Naive thymus-derived CD4-positive, alpha-beta T cell (primary cell): ENCODE measurements at places on chromosomes 12 and 14. TPM values are rescaled to one million over a fixed set of nuclear protein-coding genes. Genes with fewer than 3 reads are reported as not detected.
A peak's percentile ranks its signal among the peaks of the same experiment; 100 is the strongest.

- no peak overlapping the region for H3K4me3 ChIP-seq
- no peak for DNase-seq
- no peaks in the 10 kb centered on the region for H3K4me1 ChIP-seq
- H3K27ac ChIP-seq = no peak overlapping the region
- no peaks in the 10 kb centered on the region for H3K27me3 ChIP-seq
These were observed 122.5 kb upstream of the CNTN1 start for GRCh38 chr12:40569626-40570179.

GRCh38 chr12:111274777-111275176, 94.1 kb downstream of the PHETA1 start:
- H3K4me1 ChIP-seq = no peaks in the 10 kb centered on the region
- no peak overlapping the region for H3K27ac ChIP-seq
- H3K36me3 ChIP-seq = no peaks in the 10 kb centered on the region
- no peak for DNase-seq
- H3K27me3 ChIP-seq = peaks cover 3% of the 10 kb centered on the region
- no peak overlapping the region for H3K4me3 ChIP-seq

- H3K4me3 ChIP-seq = peak overlapping the region; percentile 96
- no peaks in the 10 kb centered on the region for H3K27me3 ChIP-seq
- no peaks in the 10 kb centered on the region for H3K36me3 ChIP-seq
- DNase-seq = no peak
These were observed 1.1 kb downstream of the POLR3B start for GRCh38 chr12:106358396-106359241.

Gene WNT5B
- 0.29 TPM for total RNA-seq

- no peak overlapping the region for H3K27ac ChIP-seq
- H3K36me3 ChIP-seq = no peaks in the 10 kb centered on the region
- no peaks in the 10 kb centered on the region for H3K27me3 ChIP-seq
- no peaks in the 10 kb centered on the region for H3K4me1 ChIP-seq
These were observed 300.8 kb upstream of the NOS1 start for GRCh38 chr12:117662220-117662619.

DNA sequence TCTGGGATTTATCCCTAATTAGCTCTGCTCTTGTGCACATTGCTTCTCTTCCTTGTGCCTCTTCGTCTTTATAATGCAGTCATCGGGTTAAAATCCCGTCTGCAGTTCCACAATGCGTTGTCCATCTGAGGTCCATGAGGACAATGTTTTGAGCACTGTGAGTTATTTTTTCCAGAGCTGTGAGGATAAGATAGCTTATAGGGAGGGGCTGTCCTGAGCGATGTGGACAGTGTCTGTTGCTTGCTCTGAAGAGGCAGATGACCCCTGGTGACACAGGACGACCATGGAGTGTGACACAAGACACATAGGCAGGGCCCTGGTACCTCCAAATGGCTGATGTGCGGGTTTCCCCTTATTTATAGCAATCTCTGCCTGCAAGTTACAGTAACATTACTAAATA, 132.5 kb downstream of the SMOC1 start:
- no peaks in the 10 kb centered on the region for H3K27me3 ChIP-seq
- no peaks in the 10 kb centered on the region for H3K36me3 ChIP-seq
- DNase-seq = no peak
- H3K4me1 ChIP-seq = no peaks in the 10 kb centered on the region
- H3K4me3 ChIP-seq = no peak overlapping the region
- H3K27ac ChIP-seq = no peak overlapping the region

DNA sequence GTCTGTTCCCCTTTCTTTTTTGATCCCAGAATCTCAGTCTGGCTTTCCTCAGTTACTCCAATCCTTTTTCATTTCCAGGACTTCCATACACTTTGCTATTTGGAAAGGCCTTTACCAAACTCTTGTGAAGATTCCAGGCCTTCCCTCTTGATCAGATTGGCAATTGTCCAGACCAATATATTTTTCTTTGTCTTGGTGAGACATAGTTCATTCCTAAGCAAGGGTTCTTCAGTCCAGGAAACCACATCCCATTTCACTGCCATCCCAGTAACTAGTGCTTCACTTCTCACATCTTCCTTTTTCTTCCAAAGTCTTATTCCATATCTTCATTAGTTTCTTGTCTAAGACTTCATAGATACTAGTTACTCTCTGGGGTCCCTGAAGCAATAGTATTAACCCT, 2.1 kb upstream of the PTPRQ start:
- H3K27me3 ChIP-seq = no peaks in the 10 kb centered on the region
- H3K36me3 ChIP-seq = no peaks in the 10 kb centered on the region
- no peak for DNase-seq
- no peak overlapping the region for H3K4me3 ChIP-seq
- H3K27ac ChIP-seq = no peak overlapping the region

Gene PIK3C2G
- total RNA-seq = not detected

GRCh38 chr14:32914391-32914790, 24.3 kb upstream of the NPAS3 start:
- H3K4me3 ChIP-seq = no peak overlapping the region
- no peak for DNase-seq
- no peaks in the 10 kb centered on the region for H3K4me1 ChIP-seq
- no peaks in the 10 kb centered on the region for H3K27me3 ChIP-seq
- no peaks in the 10 kb centered on the region for H3K36me3 ChIP-seq
- no peak overlapping the region for H3K27ac ChIP-seq

DNA sequence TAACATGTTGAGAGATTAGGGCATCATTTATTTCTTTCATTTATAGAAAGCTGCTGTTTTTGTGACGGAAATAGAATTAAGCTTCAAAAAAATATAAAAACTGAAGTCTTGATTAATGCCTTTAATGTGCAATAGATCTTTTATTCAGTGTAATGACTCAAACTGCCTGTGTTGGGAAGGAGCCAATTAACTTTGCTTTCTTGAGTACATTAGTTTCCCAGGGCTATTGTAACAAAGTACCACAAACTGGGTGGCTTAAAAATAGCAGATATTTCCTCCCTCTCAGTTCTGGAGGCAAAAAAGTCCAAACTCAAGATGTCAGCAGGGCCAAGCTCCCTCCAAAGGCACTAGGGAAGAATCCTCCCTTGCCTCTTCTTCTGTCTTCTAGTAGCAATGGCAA, 36.6 kb downstream of the EID3 start:
- H3K4me1 ChIP-seq = no peaks in the 10 kb centered on the region
- H3K4me3 ChIP-seq = no peak overlapping the region
- H3K27ac ChIP-seq = no peak overlapping the region

Gene POC1B
- total RNA-seq = 23.4 TPM

DNA sequence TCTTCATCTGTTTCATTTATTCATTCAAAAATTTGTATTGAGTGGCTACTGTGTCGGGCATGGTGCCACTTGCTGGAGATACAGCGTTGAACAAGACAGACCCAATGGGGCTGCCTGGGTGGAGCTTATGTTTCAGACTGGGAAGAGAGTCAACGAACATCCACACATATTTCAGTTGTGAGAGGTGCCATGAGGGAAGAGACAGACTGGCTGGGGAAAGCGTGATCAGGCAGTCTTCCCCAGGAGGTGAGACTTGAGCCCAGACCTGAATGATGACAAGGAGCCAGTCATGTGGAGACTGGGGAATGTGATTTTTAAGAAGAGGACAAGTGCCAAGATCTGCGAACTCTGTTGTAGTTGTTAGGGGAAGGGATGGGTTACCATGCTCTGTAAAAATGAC, 12.2 kb downstream of the BICD1 start:
- H3K4me1 ChIP-seq = no peaks in the 10 kb centered on the region
- DNase-seq = no peak
- H3K36me3 ChIP-seq = no peaks in the 10 kb centered on the region
- H3K4me3 ChIP-seq = no peak overlapping the region

Gene ZFHX2
- 1.9 and 2.6 TPM in 2 replicates for total RNA-seq

Gene LRRC43
- not detected for total RNA-seq

DNA sequence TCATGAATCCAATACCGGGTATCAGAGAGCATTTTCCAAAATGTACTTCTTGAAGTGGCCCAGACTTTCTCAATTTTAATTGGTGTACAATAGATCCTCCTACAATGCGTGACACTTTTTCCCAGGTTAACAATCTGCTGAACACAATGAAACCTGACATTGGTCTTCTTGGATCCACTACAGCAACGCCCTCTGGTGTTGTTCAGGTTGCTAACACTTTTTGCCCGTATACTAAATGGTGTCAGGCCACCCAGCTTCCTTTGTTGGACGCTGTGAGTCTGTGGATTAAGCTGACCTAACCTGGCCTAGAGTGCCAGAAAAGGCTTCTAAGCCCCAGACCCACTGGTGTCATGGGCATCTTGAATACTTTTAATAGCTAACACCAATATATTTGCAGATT, 89.2 kb downstream of the KCNK10 start:
- no peak overlapping the region for H3K4me3 ChIP-seq
- H3K4me1 ChIP-seq = no peaks in the 10 kb centered on the region
- H3K27ac ChIP-seq = no peak overlapping the region
- DNase-seq = no peak
- no peaks in the 10 kb centered on the region for H3K27me3 ChIP-seq

Gene BICD1
- total RNA-seq = 17.4 TPM

DNA sequence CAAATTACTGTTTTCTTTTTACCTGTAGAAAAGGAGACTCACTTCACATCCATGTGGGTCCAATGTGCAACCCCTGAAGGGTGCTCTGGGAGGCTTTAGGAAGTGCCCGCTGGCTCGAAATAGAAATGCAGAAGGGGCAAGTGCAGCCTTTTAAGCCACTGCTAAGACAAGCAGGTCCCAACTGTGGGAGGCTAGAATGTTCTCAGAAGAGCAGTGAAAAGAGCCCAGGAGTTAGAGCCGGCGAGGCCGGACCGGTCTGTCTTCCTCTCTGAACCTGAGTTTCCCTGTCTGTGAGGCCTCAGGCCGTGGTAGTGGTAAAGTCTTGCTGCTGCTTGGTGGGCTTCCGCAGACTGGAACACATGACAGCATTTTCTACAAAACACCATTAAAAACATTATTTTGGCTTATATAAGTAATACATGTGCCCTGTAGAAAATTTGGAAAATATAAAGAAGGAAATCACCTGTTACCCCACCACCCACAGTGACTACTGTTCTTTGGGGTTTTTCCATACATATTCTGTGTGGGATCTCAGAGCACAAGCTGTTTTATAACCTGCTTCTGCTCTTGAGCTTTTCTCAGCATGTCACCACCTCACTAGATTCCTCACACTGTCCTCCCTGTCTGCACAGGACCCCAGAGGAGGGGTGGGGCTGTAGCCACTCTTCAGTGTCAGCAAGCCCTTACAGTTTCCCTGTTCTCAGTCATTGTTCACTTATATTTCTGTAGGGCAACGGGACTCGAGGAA, 6.0 kb downstream of the CKB start:
- no peak overlapping the region for H3K27ac ChIP-seq
- no peaks in the 10 kb centered on the region for H3K27me3 ChIP-seq
- DNase-seq = no peak
- peaks cover 15% of the 10 kb centered on the region for H3K4me1 ChIP-seq
- no peaks in the 10 kb centered on the region for H3K36me3 ChIP-seq

GRCh38 chr14:67335781-67336180, 23.8 kb downstream of the ATP6V1D start:
- no peaks in the 10 kb centered on the region for H3K27me3 ChIP-seq
- peak; percentile 7 for DNase-seq
- H3K36me3 ChIP-seq = peaks cover 14% of the 10 kb centered on the region
- H3K4me3 ChIP-seq = no peak overlapping the region
- H3K4me1 ChIP-seq = no peaks in the 10 kb centered on the region

GRCh38 chr12:124506145-124506831, 61.1 kb downstream of the NCOR2 start:
- no peak for DNase-seq
- H3K27ac ChIP-seq = no peak overlapping the region
- H3K27me3 ChIP-seq = no peaks in the 10 kb centered on the region
- no peak overlapping the region for H3K4me3 ChIP-seq

DNA sequence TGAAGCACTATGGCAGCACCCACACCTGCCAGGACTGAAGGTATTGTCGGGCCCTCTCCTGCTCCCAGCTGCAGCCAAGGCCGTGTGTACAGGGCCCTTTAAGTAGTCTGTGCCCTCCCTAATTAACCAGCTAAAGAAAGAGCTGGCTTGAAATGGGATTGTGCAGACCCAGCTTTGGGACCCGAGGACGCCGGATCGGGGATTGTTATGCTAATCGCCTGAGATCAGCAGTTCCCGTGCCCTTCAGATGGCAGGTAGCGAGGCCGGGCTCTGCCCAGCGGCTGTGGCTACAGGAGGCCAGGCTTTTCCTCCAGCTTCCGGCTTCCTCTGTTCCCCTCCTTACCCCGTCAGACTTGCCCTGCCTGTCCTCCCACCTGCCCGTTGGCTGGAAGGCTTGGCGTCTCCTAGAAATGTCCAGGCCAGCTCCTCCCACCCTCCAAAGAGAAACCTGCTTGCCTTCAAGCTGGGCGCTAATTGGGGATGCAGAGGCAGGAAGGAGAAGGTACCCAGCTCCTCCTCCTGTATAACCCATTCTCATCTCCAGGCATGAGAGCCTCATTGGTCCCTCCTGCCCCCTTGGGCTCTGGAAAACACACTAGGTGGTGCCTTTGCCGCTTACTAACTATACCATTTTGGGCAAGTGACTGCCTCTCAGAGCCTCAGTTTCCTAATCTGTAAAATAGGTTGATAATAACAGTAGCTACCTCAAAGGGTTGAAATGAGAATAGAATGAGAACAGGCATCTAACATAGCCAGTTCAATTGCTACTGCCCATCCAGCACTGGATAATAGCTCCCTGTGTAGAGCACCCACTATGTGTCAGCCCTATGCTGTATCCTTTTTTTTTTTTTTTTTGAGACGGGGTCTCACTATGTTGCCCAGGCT, 25.8 kb upstream of the MSI1 start:
- H3K4me3 ChIP-seq = no peak overlapping the region
- H3K4me1 ChIP-seq = no peaks in the 10 kb centered on the region
- H3K27me3 ChIP-seq = peaks cover 5% of the 10 kb centered on the region
- DNase-seq = no peak
- no peaks in the 10 kb centered on the region for H3K36me3 ChIP-seq

GRCh38 chr12:82383930-82384552, 25.7 kb downstream of the METTL25 start:
- no peak overlapping the region for H3K27ac ChIP-seq
- H3K36me3 ChIP-seq = no peaks in the 10 kb centered on the region
- no peaks in the 10 kb centered on the region for H3K4me1 ChIP-seq

Gene CACNA2D4
- total RNA-seq = 10.1 TPM

Gene KRT85
- not detected for total RNA-seq

Gene LHX5
- not detected for total RNA-seq

GRCh38 chr12:43108656-43109055, 443.3 kb downstream of the ADAMTS20 start:
- no peaks in the 10 kb centered on the region for H3K4me1 ChIP-seq
- H3K36me3 ChIP-seq = no peaks in the 10 kb centered on the region
- H3K27me3 ChIP-seq = no peaks in the 10 kb centered on the region
- H3K27ac ChIP-seq = no peak overlapping the region
- no peak for DNase-seq

DNA sequence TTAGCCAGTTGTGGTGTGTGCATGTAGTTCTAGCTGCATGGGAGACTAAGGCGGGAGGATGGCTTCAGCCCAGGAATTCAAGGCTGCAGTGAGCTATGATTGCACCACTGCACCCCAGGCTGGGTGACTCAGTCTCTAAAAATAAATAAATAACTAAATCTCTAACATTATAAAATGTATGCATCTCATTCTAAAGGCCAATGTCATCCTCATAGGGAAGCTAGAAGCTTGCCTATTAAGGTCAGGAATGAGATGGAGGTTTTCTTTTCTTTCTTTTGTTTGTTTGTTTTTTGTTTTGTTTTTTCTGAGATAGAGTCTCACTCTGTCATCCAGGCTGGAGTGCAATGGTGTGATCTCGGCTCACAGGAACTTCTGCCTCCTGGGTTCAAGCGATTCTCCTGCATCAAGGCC, 48.8 kb upstream of the PAPLN start:
- DNase-seq = no peak
- no peaks in the 10 kb centered on the region for H3K4me1 ChIP-seq
- H3K4me3 ChIP-seq = no peak overlapping the region
- H3K27me3 ChIP-seq = no peaks in the 10 kb centered on the region

Gene ISCU
- 51.7 and 60.2 TPM in 2 replicates for total RNA-seq

- no peak overlapping the region for H3K4me3 ChIP-seq
- H3K4me1 ChIP-seq = no peaks in the 10 kb centered on the region
- DNase-seq = no peak
- H3K27ac ChIP-seq = no peak overlapping the region
- H3K36me3 ChIP-seq = no peaks in the 10 kb centered on the region
These were observed 20.2 kb upstream of the SSTR1 start for GRCh38 chr14:38187528-38187927.

Gene ACOT6
- total RNA-seq = not detected
